H7 (cell line): ENCODE measurements at places on chromosomes 5 and 9.

DNA sequence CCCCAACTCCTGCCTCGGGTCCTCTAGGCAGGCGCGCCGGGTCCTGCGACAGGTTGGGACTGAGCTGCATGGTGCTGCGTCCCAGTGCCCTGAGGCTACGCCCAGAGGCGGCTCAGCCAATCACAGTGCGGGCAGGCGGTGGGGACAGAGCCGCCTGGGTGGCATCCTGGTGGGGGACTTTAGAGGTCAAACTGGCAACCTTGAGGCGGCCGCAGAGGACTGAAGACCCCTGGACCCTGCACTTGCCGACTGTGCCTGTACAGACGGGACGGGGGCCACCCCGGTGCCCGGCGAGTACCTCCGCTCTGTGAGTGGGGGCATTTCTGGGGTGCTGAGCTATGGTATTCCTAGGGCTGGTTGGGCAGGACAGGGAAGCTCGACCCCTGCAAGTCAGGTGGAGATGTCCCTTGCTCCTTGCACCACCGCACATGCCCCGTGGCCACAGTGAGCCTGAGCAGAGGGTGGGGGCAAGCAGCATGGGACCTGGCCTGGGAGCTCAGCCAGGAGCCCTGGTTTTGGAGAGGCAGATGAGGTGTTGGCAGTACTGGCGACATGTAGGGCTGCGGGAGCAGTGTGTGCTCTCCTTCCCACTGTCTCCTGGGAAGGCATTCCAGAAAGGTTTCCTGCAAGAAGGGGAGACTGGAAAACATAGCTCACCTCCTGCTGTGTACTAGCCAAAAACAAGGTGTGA lies 45.5 kb downstream of the CTSL start:
- peak; percentile 85 for DNase-seq

- DNase-seq, result peak; percentile 90
Measured at GRCh38 chr9:131739133-131739958, 530 bp downstream of the RAPGEF1 start.

GRCh38 chr9:89563571-89564345 lies 41.1 kb upstream of the GADD45G start:
- no peak for DNase-seq

DNA sequence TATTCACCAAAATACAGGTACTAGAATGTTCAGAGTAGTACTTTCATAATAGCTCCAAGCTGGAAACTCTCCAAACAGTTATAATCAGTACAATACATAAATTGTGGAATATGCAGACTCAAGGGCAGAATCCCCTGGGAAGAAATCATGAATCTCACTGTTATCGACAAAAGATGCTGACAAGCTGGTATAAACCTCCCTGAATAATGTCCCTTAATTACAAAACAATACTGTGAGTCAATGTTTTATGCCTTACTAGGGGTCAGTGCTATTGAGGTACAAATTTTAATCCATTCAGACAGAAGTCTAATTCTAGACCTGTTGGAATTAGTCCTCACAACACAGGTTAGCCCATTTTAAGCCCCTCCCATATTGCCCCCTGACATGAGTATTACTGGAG lies 532.3 kb downstream of the DTWD2 start:
- no peak for DNase-seq

DNA sequence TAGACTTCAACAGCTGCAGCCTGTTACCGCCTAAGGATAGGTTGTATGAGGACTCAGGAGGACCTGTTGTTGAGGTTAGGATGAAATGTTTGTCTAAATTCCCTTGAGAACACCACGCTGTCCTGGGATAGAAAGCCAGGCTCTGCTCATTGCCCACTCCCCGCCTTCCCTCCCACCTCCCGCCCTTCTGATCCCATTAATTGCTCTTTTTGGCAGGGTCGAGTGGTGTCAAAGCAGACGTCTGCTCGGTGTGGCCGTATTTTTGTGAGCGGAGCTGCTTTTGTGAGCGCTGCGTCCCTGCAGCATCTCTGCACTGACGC lies 62.3 kb downstream of the SPATA31C2 start:
- DNase-seq, result no peak

DNA sequence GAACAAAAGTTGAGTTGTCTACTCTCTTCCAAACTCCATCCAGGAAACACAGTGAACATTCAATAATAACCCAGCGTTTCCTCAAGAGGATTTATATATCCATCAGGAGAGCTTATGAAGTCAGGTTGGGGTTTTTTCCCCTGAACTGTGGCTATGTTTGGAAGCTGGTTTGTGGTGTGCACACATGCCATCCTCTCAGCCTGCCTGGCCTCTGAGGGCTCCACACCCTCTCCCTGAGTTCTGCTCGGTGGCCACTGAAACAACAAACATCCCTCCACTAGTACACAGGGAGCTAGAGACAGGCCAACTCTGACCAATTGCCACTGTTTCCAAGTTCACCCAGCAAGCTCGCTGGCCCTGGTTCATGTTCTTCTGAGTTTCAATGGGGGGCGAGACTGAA lies 35.7 kb downstream of the SMIM23 start:
- DNase-seq, result no peak

DNA sequence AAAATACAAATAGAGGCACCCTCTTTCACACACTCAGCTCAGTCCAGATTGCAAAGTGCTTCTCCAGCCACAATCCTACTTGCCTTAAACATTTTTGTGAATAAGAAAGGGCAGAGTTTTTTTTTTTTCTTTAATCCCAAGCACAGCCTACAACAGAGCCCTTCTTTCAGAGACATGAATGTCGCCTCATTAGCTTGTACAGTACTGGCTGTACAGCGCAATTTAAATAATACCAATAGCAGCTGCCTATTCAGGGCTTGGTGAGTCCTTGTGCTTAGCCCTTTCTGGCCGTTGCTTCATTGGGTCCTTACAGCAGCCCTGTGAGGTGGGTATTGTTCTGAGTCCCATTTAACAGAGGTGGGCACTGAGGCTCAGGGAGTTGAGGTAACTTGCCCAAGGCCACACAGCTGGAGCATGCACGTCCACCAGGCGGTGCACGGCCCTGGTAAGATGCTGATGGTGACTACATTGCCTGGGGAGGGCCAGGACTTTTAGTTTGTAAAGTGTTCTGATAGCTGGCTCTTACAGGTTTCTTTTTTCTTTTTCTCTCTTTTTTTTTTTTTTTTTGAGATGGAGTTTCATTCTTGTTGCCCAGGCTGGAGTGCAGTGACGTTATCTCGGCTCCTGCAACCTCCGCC lies 23.1 kb downstream of the NDST1 start:
- DNase-seq, result no peak

DNA sequence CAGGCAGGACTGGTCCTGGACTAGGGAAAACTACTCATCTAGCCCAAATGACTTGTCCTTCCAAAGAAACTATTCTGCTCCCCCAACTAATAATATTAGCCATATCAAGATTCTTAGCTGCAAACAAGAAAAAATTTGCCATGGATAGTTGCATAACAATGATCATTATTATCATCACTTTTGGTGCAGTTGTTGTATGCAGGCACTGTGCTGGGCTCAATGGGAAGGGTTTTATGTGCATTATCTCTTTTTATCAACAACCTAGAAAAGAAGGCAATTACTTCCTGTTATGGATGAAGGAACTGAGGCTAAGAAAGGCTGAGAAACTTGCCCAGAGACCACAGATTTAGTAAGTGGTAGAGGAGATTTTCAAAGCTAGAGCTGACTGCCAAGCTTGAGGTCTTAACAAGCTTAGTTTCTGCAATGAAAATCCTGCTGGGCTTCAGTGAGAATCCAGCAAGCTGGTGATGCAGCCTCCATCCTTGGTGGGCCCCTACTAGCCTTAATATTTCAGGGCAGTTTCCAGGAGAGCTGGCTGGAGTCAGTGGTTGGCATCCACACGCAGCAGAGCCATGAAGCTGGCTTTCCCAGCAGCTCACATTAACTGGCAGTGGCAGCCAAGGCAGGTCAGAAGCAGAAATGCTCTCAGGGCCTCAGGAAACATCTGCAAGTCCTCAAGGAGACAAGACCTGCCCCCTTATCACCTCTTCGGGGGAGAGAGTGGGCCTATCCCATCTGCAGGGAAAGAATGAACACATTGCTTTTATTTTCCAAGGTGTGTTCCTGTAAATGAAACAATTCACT lies 20.5 kb upstream of the MEGF9 start:
- DNase-seq, result no peak

DNA sequence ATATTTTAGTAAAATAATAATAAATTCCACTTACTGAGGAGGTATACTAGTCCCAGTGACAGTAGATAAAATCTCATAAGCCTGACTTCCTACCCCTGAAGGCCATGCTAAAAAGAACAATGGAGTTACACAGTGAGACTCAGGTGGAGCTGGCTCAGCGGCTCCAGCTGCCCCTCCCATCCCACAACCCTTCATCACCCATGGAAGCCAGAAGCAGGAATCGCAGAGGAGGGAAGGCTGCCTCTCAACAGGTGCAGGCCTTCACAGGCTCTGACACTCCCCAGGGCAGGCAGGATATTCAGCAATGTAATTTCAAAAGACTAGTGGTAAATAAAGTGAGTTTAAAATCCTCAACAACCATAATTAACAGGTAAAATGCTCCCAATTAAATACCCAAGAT lies 67.5 kb downstream of the FANCC start:
- peak; percentile 57 for DNase-seq

- no peak for DNase-seq
Measured at GRCh38 chr9:127887792-127888191, 10.3 kb upstream of the AK1 start.
